ENCODE measurements at places on chromosomes 12 and 14.

DNA sequence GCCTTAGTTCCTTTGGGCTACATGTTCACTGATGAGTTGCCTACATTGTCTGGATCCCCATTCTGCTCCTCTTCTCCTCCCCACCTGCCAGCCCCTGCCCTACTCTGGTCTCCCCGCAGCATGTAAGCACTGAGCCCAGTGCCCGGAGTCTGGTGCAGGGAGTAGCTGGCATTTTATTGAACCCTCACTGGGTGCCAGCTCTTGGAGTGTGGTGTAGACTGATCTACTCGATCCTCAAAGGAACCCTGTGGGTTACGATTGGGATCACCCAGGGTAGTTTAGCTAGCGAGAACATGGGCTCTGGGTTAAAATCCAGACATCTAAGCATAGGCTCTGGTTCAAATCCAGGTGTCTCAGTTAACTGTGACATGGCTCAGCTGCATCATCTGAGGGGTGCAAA, 8.3 kb upstream of the SERPINA6 start:
- no peak for DNase-seq

GRCh38 chr14:50156111-50156510, 39.7 kb upstream of the VCPKMT start:
- DNase-seq, result no peak

GRCh38 chr12:62861586-62861985, 73.4 kb downstream of the PPM1H start:
- no peak for DNase-seq

GRCh38 chr12:125773033-125773640, 707.9 kb downstream of the AACS start:
- peak; percentile 23 for DNase-seq

DNA sequence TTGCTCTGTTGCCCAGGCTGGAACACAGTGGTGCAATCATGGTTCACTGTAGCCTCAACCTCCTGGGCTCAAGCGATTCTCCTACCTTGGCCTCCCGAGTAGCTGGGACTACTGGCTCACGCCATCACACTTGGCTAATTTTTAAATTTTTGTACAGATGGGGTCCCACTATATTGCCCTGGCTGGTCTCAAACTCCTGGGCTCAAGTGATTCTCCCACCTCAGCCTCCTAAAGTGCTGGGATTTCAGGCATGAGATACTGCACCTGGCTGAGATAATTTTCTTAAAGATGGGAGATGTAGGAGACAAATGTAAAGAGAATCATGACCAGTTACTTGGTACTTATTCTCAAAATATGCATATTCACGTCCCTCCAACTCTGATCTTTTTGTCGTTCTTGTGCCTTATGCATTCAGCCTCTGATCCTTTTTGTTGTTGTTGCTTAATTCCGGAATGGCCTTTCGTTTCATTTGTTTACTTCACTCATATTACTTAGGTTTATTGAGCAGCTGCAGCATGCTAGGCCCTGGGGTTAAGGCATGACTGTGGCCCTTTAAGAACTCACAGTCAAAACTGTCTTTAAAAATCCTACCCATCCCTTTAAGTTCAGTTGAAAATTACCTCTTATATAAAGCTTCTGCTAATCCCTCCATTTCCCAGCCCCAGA, 8.9 kb downstream of the RBMS2 start:
- DNase-seq, result no peak

DNA sequence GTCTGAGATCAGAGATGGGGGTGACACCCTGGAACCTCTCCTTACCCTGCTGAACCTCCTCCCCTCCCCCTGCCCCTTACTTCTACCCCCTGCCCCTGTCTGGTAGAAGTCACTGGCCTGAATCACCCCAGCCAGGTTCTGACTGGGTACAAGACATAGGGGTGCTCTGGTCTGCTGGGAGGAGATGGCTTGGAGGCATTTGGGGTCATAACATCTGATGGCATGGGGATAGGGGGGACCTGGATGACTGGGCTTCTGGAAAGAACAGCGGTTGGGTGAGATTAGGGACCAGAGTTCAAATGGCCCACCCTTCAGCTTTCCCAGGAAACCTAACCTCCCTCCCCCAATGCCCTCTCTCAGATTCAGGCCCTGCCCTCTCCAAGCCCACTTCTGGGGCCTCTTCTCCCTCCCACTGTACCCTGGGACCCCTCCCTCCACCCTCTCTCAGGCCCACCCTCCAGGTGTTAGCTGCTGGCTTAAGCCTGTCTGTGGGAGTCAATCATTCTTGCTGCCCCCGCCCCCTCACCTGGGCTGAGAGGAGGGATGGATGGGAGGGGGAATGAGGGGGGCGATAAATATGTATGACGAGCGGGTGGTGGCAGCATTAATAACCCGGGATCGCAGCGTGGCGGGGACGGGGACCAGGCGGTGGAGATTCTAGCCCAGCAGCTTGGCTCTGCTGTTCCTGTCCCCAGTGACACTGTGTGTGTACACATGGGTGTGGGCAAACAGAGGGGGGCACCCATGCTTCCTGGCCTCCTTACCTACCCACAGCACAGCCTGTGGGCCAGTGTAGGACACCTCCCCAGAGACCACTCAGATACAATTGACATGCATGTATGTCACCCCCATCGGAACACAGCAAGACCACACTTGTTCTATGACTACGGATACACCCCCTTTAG, 5.9 kb downstream of the NXPH4 start:
- no peak for DNase-seq

- DNase-seq, result no peak
Measured at GRCh38 chr12:113464852-113465719, 6.6 kb downstream of the LHX5 start.

DNA sequence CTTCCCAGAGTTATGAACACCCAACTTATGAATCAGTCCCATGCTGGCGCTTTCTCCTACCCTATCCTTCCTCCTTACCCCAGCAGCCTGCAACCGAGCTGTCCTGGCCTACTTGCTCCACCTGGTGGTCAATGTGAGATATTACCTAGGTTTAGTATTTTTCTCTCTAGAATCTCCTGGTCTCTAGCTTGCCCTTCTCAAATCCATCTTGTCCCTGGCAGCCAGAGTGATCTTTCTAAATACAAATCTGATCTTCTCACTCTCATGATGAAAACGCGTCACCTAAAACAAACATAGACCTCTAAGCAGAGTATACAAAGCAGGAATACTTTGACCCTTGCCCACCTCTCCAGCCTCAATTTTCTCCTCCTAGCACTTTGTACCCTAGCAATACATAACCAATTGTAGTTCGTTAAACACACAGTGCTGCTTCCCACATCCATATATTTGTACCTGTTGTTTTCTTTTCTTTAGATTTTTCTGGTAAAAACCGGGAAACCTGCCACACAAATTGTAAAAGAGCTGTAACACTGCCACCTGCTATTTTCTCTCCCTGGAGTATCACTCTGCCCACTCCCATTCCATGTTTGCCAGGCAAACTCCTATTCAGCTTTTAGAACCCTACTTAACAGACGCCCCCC, 20.0 kb upstream of the TCP11L2 start:
- peak; percentile 49 for DNase-seq

GRCh38 chr12:5817246-5817645, 127.8 kb downstream of the ANO2 start:
- DNase-seq, result no peak

DNA sequence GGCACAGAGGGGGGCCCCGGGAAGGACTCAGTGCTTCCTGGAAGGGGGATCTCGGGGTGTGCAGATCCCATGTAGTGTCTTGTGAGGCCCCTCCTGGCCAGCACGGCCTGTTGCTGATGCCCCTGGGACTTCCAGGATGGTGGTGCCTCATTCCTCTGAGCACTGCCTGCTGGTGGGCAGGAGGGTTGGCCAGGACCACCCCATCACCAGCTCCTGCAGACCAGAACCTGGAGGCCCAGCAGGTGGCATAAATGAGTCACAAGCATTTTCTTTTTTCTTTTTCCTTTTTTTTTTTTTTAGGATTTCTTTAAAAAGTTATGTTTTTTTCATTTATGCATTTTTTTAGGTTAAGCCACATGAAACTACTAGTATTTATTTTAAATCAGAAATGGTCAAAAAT, 8.0 kb downstream of the MMP17 start:
- no peak for DNase-seq

DNA sequence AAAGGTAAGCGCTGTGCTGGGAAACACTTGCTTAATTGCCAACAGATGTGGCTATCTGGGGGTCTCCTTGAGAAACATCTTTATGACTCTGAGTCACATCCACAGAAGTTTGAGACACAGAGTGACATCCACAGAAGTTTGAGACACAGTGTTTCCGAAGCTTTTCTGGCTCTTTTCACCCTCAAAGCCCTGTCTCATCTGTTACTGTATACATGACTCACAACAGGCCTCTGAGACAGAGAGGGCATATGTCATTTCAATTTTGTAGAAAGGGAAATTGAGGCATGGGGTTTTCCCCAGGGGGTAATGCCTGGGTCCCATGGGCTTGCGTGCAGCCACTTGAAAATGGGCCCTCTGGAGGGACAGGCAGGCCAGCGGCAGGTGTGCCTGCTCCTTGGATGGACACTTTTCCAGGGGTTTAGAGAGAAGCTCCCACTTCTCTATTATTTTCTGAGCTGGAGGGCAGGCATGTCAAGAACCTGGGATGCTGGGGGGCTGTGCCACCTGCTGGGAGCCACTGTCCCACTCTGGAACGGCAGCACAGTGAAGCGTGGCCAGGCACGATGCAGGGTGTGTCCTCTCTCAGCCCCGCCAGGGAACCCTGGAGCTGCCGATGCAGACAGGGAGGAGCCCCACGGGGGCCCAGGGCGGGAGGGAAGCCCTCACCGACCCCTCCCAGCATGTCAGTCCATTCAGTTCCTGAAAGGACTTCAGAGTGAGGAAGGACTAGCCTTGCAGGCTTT, 111.3 kb upstream of the FKBP4 start:
- no peak for DNase-seq

- DNase-seq, result no peak
Measured at GRCh38 chr12:127539226-127539858, 727.6 kb upstream of the TMEM132C start.

DNA sequence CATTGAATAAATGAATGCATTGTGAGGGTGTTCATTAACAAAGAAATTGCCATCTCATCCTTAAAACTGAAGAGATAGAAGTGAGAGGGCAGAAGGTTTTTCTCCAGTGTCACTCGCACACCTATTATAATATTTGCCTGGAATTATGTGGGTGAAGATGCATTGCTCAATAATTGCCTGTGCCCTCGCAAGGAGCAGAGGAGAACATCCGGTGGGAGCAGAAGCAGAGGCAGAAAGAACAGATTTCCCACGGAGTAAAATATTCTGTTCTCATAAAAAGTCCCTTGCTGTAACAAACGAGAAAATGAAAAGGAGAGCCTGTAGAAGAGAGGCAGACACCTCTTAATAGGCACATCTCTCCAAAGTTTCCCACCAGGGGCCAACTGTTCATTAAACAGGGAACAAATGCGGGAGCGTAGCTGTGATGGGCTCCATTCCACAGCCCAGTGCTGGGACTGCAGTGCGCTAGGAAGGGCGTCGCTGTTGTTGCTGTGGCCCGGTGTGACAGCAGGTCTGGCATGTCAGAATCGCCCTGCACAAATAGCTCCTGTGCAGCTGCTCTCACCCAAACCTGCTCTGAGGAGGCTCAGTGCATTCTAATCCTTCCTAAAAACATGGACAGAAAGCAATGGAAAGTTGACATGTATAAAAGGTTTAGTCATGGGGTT, 359.8 kb downstream of the APAF1 start:
- no peak for DNase-seq

- no peak for DNase-seq
Measured at GRCh38 chr14:64200170-64200569, 94.0 kb downstream of the ESR2 start.

DNA sequence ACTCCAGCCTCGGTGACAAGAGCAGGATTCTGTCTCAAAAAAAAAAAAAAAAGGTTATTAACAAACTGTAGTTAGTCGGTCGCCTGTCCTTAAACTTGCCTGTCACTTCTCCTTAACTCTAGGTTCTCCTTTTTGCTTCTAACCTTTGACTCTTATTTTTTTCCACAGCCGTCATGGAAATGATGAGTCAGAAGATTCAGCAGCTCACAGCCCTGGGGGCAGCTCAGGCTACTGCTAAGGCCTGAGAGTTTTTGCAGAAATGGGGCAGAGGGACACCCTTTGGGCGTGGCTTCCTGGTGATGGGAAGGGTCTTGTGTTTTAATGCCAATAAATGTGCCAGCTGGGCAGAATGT, 418 bp upstream of the MYG1 start:
- no peak for DNase-seq

DNA sequence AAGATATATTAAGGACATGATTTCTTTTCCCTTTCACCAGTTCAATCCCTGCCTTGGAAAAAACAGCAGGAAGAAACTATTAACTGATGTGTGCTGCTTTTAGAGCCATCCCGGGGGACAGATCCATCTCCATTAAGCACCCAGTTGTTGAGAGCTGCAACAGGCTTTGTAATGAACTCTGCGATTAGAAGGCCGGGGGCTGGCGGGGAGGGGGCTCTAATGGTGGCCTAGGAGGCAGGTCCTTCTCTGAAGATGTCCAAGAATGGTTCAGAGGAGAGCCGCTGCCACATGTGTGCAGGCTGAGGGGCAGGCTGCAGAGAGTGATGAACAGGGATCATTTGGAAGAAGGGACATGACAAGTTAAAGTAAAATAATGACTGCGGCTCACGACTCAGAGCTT, 67.8 kb downstream of the GALNT8 start:
- DNase-seq, result no peak

Measured in H54 (cell line).